Amygdala (tissue), 56 donors: ENCODE measurements at places on chromosomes 6 and 20.

- DNase-seq, result no peak
Measured at GRCh38 chr6:25553502-25553901, 98.5 kb upstream of the SCGN start.

DNA sequence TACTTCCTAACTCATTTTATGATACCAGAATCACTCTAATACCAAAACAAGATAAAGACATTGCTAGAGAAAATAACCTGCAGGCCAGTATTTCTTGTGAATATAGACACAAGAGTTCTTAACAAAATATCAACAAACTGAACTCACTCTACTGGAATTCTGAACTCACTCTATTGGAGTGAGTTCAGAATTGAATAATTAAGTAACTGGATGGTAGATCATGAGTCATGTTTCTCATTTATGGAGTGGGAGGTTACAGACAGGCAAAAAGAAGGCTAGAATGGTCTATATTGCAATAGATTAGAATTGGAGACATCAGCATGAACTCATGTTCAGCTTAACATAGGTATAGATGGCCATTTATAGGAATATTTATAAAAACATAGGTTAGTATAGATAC is 26.6 kb upstream of the C6orf58 start:
- DNase-seq, result no peak

DNA sequence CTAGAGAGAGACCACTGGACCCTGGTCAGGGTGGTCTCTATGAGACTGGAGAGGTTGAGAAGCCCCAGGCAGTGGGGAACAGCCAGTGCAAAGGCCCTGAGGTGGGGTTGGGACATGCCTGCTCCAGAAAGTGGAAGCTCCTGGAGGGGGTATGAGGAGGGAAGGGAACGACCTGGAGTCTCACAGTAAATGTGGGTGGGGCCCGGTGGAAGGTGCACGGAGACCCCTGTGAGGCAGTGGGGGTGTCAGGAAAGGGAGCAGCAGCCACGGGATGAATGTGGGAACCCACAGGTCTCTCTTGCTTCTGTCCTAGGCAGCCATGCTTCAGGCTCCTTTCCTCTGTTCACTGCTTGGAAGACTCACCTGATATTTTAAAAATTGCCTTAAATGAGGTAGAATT is 1.3 kb upstream of the CST1 start:
- no peak for DNase-seq

DNA sequence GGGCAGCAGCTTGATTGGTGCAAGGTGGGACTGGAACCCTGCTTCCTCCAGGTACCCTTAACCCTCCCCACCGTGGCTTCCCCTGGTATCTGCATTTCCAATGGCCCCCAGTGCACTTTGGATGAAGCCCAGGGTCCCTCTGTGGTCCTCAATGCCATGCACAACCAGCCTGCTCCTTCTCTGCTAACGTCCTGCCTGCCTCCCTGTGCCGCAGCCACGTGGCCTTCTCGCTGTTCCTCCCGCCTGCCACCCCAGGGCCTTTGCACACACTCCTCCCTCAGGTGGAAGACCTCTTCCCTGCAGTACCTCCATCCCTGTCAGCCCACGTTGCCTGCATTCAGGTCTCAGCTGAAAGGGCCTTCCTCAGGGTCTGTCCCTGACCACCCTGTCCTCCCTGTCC is 101.6 kb downstream of the BMP7 start:
- DNase-seq, result no peak

GRCh38 chr20:17655865-17656479 is 26.1 kb downstream of the RRBP1 start:
- no peak for DNase-seq

DNA sequence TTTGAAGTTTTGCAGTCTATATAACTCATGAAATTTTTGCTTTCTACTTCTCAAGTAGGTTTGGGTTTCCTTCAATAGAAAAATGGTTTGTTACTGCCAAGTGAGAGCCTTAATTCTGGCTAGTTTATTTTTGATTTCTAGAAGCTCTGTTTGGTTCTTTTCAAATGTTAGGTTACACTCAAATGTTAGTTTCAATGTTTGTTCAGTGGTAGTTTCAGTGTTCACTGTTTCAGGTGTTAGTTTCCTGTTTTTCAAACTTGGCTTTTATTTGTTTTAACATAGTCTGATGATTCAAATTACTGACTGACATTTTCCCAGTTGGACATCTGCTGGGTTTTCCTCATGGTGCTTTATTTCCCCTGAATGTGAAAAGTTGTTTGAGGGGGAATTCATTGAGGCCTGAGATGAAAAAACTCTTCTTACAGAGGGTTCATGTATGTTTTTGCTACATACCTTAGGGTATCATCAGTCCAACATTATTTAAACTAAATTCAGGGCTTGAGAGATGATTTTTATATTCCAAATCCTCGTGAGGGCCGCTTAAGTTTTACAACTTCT is 189.0 kb downstream of the JARID2 start:
- DNase-seq, result no peak

GRCh38 chr6:53673162-53673727 is 7.7 kb upstream of the KLHL31 start:
- no peak for DNase-seq

DNA sequence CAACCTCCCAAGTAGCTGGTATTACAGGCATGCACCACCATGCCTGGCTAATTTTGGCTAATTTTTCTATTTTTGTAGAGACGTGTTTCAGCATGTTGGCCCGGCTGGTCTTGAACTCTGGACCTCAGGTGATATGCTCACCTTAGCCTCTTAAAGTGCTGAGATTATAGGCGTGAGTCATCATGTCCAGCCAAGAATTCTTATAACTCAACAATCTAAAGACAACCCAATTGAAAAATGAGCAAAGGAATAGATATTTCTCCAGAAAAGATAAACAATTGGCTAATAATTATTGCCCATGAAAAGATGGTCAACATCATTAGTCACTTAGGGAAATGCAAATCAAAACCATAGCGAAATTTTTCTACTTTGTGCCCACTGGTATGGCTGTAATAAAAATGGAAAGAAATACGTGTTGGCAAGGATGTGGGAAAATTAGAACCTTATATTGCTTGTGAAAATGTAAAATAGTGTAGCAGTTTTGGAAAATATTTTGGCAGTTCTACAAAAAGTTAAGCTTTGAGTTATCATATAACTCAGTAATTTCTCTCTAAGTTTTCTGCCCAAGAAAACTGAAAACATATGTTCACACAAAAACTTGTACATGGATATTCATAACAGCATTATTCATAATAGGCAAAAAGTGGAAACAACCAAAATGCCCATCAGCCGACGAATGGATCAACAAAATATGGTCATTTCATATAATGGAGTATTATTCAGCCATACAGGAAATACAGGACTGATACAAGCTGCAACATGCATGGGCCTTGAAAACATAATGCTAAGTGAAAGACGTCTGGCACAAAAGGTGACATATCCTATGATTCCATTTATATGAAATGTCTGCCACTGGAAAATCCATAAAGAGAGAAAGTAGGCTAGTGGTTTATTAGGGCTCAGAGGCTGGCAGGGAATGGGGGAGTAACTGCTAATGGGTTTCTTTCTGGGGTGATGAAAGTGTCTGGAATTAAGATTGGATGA is 87.8 kb downstream of the UTRN start:
- no peak for DNase-seq

DNA sequence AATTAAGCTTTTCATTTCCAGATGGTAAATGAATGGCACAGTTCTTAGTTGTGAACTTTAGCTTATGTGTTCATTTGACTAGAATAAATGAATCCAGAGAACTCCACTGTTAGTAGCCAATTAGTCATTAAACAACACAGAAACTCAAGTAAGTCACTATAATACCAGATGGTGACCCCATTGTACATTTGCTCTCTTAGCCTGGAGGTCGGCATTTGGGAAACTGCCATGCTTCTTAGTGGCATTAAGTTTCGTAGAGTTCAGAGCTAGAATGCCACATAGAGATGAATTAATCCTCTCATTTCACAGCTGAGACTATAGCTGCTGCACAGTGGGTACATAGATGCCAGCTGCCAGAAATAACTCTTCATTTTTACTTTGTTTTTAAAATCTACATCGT is 10.8 kb upstream of the DTNBP1 start:
- DNase-seq, result no peak

- DNase-seq, result no peak
Measured at GRCh38 chr20:10762216-10762615, 88.4 kb upstream of the JAG1 start.

- no peak for DNase-seq
Measured at GRCh38 chr6:26053992-26054780, 33.0 kb upstream of the HFE start.

DNA sequence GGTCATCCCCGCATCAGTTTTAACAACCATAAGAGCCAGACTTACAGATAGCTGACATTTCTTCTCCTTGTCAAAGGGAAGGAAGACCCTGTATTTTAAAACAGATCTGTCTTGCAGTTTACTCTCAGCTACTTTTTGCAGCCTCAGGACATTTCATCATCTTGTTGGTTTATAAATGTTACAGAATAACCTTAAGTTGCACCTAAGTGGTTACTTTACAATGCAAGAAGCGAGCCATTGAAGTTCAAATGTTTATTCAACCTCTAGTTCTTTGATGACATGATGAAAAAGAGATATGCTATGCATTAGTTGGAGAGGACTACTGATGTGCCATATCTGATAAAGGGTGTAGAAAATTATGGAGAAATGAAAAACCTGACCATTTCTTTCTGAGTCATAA is 187.9 kb upstream of the COL21A1 start:
- DNase-seq, result no peak

DNA sequence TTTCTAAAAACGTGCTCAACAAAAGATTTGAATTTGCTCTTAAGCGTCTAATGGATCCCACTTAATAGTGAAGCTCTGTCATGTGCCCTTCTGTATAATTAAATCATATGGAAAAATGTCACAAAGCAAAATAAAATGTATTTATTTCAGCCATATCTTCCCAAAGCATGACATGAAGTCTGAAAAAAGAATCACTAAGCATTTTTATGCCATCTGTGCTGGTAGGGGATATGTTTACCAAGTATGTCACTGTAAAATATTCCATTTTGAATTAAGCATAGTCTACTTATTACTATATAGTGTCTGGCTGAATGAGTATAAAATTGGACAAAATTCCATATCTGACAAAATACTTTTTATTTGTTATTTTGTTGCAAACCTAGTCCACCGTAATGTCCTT is 248.0 kb upstream of the QKI start:
- no peak for DNase-seq

GRCh38 chr6:104623052-104623690 is 236.5 kb downstream of the HACE1 start:
- DNase-seq, result no peak

DNA sequence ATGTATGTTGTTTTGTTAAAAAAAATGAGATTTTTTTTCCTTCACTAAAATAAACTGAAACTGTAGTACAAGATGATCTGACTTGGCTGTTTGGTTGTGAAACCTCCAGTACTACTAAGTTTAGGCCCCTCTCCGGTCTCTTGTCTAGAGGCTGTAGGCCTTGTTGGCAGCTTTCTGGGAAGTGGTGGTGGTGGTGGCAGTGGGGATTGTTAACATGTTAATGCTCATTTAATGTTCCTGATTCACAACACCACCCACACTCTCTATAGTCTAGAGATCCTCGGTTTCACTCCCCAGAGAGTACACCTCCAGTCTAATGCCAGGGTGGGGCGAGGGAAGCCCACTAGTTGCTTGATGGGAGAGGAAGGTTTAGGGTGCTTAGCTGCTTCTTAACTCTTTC is 24.1 kb downstream of the STK4 start:
- DNase-seq, result no peak

GRCh38 chr20:57450931-57451330 is 59.7 kb downstream of the RBM38 start:
- no peak for DNase-seq

- DNase-seq, result no peak
Measured at GRCh38 chr6:135811170-135811569, 40.3 kb upstream of the PDE7B start.

DNA sequence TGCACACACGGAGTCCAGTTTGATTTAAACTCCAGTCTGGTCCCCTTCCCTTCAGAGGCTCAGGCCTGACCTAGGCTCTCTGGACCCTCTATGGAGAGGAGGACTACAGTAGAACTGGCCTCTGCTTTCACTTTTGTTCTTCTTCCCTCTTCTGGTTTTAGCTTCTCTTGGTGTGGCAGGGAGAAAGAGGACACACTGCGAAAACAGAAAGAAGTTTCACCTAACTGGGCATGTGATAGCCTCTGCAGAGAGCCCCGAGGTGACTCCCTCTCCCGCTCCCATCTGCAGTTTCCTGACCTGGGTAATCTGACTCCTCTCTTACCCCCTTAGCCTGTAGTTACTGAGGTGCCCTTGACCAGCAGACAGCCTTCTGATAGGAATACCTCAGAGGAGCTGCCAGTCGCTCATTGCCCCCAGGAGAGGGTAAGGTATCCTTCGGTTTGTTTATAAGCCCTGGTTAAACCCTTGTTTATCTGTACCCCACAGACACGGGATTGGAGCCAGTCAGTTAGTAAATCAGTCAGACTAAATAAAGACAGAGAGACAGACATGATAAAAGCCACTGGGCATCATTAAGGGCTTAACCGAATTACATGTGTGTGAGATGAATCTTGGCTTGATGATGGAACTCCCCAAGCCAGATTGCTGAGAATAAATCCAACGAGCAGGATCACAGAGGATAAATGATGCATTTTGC is 12.0 kb upstream of the DTNBP1 start:
- no peak for DNase-seq

DNA sequence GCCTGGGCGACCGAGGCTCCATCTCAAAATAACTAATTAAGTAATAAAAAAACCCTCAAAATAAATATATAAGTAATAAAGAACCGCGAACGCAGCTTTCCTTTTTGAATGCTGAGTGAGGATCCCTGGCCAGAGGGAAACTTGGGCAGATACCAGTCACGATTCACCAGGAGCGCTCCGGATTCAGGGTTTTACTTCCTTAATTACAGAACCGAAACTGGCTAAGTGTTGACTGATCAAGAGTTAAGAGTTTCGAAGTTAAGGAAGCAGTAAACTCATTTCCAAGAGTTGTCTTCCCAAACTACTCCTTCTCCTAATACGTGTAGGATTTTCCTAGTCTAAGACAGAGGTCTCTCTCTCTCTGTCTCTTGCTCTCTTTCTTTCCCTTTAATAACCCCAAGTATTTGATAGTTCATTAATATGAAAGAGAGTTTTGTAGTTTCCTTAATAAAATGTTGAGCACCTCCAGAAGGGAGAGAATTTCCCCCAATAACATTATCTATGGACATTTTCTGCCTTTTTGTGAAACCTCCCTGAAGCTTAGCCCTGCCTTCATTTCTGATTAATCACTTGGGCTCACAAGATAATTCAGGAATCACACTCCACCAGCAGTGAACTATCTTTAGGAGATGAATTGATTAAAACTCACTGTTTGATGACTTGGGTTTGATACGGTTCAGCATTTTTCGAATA is 61.4 kb upstream of the ZNF217 start:
- DNase-seq, result no peak

GRCh38 chr6:31574106-31575061 is 981 bp upstream of the TNF start:
- no peak for DNase-seq

- no peak for DNase-seq
Measured at GRCh38 chr20:53074811-53075314, 102.7 kb downstream of the TSHZ2 start.

- no peak for DNase-seq
Measured at GRCh38 chr6:158531566-158531965, 28.3 kb upstream of the TMEM181 start.
